Posterior vena cava (tissue), 2 donors: ENCODE measurements at places on chromosomes 11 and 22. TPM values are rescaled to one million over a fixed set of nuclear protein-coding genes. Genes with fewer than 3 reads are reported as not detected.

The CCDC157 gene
- total RNA-seq, result 0.88 TPM

DNA sequence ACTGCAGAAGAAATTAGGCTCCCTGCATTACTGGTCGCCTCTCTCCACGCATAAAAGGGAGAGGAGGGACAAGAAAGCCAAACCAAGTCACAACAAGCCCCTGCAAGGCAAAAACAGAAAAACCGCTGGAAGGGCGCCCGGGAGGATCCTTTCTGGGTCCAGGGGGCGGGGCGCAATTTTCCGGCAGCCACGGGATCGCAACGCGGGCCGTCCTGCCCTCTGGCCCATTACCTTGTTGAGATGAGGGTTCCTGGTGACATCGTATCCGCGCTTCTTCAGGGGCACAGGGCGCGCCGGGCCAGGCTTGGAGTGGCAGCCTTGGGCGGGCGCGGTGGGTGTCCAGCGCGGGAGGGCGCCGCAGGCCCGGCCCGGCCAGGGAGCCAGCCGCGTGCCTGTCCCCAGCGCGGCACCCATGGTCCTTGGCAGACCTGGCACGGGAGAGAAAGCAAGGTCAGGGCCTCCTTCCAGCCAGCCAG lies 847 bp downstream of the ME3 start:
- DNase-seq, result peak; percentile 94

GRCh38 chr11:120882175-120882574 lies 141.7 kb upstream of the TBCEL start:
- DNase-seq, result no peak

The OR52E8 gene
- total RNA-seq, result not detected

The PPFIBP2 gene
- total RNA-seq, result 13.8 TPM

DNA sequence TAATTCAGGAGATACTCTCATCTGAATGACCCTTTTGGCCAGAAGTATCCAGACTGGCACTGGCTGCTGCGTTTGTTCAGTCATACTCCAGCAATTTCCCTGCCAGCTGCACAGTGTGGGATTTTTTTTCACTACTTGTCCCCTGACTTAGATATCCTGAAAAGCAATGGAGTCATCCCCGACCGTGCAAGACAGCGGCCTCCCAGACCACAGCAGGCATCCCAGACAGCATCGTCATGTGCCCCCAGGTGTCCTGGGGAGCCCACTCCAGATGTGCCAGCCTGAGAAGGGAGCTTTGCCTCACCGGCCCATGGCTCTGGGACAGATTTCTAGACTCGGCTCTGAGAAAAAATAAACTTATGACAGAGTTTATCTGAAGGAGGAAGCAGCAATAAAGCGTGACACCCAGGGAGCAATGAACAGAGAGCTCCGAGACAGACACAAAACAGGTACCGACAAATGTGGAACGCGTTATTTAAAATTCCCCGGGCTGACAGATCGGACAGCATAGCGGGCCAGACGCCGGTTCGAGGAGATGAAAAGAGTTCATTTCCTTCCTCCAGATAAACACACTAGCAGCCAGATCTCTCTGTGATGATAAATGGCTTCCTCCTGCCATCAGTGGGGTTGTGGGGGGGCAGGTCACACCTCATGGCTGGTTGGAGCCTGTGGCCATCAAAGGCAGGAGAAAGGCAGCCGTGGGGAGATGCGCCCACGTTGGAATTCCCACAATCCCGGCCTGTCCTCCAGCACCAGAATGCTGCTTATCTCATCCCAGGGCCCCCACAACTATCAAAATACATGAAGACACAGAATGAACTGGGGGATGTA lies 106.4 kb upstream of the FGF3 start:
- peak; percentile 54 for DNase-seq

DNA sequence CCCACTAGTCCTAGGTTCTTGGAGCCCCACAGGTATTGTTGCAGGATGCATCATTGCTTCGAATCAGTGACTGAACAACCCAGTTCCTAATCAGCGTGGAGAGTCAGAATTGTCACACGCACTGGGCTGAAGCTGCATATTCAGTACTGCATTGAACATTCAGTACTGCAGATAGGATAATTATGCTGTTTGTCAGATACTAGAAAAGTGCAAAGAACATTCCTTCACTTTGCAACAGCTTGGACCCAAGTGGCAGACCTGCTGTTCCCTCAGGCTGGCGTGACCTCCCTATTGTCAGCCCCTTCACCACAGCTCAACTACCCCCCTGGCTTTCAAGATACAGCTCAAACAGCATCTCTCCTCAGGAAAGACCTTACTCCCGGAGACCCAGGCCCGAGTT lies 27.6 kb downstream of the NF2 start:
- no peak for DNase-seq

GRCh38 chr11:104028476-104029263 lies 7.8 kb upstream of the DDI1 start:
- no peak for DNase-seq

GRCh38 chr22:45603619-45604018 lies 68.0 kb upstream of the ATXN10 start:
- DNase-seq, result no peak

DNA sequence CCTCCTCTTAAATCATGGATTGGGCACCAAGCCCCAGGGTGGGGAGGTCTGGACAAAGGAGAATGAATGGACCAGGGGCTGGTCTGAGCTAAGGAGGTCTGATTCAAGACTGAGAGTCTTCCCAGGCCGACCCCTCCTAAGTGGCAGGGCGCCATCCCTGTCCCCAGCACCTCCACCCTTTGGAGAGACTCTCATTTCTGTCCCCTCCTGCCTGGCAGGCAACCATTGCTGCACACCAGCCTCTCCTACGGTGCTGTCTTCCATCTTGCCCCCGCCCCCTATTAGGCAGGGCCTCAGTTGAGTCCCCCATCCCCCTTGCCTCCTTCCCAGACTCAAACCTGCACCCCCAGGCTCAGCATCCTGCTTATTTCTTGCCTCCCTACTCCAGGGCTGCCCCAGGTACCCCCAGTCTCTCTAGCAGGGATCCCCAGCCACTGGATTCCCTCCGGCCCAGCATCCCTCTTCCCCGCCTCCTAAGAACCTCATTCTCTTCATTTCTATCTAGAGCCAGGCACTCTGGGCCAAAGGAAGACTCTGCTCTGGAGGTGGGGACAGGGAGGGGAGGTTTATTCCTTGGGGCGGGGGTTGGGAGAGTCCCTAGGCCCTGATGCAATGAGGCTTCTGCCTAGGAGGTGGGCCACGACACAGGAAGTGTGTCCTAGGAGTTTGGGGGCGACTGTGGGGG lies 1.7 kb upstream of the RCOR2 start:
- DNase-seq, result no peak

The MS4A3 gene
- total RNA-seq, result not detected

- DNase-seq, result peak; percentile 45
These were observed 4.5 kb downstream of the RAC2 start for GRCh38 chr22:37239336-37240239.

GRCh38 chr11:75700940-75701339 lies 16.7 kb upstream of the MOGAT2 start:
- no peak for DNase-seq

GRCh38 chr11:12704049-12704448 lies 29.8 kb downstream of the TEAD1 start:
- DNase-seq, result no peak

DNA sequence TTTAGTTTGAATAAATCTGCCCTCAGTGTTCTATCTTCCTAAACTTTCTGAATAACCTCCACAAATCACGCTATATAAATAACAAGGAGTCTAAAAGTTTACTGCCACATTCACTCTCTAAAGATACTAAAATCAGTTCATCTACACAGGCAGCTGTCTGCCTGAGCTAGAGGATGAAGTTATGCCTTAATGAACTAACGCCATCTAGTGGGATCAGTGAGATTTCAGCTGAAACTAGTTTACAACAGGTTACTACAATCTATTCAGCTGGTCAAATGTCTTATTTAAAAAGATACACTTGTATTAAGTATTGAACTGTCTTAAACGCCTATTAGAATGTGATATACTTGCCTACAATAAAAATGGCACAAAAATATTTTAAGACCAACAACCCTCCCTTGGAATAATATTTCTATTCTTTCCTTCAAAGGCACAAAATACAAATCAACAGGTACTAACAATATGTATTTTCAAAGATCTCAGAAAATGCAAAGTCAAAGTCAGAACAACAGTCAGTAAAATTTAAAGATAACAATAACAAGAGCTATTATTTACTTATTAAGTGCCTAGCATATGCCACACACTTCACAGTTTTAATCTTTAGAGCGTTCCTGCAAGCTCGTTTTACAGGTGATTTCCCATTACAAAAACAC lies 84.1 kb downstream of the LARGE2 start:
- no peak for DNase-seq

- DNase-seq, result peak; percentile 91
These were observed 518 bp downstream of the KMT5B start for GRCh38 chr11:68212421-68213134.

- no peak for DNase-seq
These were observed 9.3 kb downstream of the MSANTD4 start for GRCh38 chr11:106012744-106013143.

- no peak for DNase-seq
These were observed 134.9 kb downstream of the RCN1 start for GRCh38 chr11:32225571-32226285.

- DNase-seq, result no peak
These were observed 6.1 kb downstream of the TAGLN start for GRCh38 chr11:117205211-117205818.

The ZP1 gene
- total RNA-seq, result not detected

DNA sequence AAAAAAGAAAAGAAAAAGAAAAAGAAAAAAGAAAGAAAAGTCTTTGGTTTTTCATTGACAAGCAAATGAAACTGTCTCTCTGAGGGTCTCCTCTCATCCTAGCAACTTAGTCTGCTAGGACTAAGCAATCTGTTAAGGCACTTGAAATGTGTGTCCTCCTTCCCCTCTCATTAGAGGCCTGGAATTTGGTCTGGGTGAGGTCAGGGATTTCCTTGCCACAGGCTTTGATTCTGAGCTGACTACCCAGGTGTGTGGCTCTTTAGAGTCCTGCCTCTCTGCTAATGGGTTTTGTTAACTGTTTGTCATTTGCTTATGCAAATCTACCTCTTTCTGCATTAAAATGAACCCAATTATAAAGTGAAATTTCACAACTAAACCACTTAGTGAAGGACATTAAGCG lies 18.3 kb upstream of the PKNOX2 start:
- no peak for DNase-seq

- DNase-seq, result no peak
These were observed 98.6 kb downstream of the KIAA1671 start for GRCh38 chr22:25051073-25051472.

The POU2AF3 gene
- total RNA-seq, result 2.0 TPM

GRCh38 chr22:26680485-26680884 lies 23.1 kb downstream of the MIAT start:
- no peak for DNase-seq

The HEPN1 gene
- total RNA-seq, result 0.28 TPM

- peak; percentile 94 for DNase-seq
These were observed 10.5 kb downstream of the TOLLIP start for GRCh38 chr11:1298695-1299492.

DNA sequence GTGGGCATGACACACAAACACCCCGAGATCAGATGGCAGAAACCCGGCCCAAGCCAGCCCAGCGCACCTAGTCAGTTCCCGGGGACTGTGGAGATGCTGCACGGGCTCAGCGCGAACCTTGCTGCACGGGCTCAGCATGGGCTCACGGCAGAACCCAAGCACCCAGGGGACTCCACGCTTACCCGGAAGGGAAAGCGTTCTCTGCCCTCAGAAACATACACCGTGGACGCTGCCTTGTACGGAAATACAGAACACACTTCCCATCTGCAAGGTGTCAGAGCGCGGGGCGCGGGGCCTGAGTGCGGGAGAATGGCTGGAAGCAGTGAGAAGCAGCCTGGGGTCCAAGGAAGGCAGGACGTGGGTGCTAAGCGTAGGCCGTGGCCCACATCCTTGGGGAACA lies 319.9 kb downstream of the NTM start:
- DNase-seq, result no peak

DNA sequence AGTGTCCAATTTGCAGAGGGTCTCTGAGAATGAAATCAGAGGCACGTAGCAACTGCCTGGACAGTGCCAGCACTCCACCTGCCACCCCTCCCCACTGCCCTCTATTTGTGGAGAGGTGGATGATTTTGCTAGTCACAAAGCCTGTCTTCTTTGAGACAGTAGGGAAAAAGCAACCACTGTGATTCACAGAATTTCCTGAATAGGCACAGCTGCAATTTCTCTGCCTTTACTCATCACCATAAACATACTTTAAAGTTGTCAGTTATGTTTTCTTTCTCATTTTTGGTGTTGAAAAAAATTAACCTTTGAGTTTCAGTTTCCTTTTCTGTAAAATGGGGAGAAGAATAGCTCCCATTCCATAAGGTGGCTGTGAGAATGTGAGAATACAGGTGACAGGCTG lies 134.3 kb downstream of the TEAD1 start:
- DNase-seq, result no peak

GRCh38 chr11:1218788-1219445 lies 3.9 kb upstream of the MUC5B start:
- DNase-seq, result peak; percentile 80

GRCh38 chr22:37491106-37491505 lies 4.9 kb upstream of the MFNG start:
- no peak for DNase-seq

GRCh38 chr22:23113847-23114720 lies 27.7 kb downstream of the RSPH14 start:
- no peak for DNase-seq
